Trophoblast cell (in vitro differentiated cells and primary cell): ENCODE measurements at places on chromosomes 1 and 21.

DNA sequence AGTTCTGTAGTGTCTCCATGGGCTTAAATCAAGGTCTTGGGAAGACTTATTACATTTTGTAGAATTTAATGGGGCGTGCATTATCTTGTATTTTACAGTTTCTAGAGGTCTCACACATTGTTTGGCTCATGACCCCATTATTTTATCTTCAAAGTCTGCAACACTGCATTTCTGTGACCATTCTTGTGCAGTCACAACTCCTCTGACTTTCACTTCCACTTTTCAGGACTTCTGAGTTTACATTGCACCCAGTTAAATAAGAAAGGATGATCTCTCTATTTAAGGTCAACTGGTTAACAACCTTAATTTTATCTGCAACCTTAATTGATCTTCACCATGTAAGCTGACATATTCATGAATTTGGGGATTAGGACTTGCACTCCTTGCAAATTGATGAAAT is 1186.6 kb downstream of the MRPL39 start:
- H3K27me3 ChIP-seq: no peaks in the 10 kb centered on the region
- no peak overlapping the region for H3K27ac ChIP-seq
- H3K4me3 ChIP-seq: no peak overlapping the region
- H3K36me3 ChIP-seq: no peaks in the 10 kb centered on the region
- H3K4me1 ChIP-seq: no peaks in the 10 kb centered on the region
- no peak for DNase-seq

GRCh38 chr1:166120281-166120680 is 46.5 kb downstream of the FAM78B start:
- no peaks in the 10 kb centered on the region for H3K36me3 ChIP-seq
- no peaks in the 10 kb centered on the region for H3K4me1 ChIP-seq
- H3K27me3 ChIP-seq: no peaks in the 10 kb centered on the region
- H3K4me3 ChIP-seq: no peak overlapping the region
- DNase-seq: no peak
- no peak overlapping the region for H3K27ac ChIP-seq

DNA sequence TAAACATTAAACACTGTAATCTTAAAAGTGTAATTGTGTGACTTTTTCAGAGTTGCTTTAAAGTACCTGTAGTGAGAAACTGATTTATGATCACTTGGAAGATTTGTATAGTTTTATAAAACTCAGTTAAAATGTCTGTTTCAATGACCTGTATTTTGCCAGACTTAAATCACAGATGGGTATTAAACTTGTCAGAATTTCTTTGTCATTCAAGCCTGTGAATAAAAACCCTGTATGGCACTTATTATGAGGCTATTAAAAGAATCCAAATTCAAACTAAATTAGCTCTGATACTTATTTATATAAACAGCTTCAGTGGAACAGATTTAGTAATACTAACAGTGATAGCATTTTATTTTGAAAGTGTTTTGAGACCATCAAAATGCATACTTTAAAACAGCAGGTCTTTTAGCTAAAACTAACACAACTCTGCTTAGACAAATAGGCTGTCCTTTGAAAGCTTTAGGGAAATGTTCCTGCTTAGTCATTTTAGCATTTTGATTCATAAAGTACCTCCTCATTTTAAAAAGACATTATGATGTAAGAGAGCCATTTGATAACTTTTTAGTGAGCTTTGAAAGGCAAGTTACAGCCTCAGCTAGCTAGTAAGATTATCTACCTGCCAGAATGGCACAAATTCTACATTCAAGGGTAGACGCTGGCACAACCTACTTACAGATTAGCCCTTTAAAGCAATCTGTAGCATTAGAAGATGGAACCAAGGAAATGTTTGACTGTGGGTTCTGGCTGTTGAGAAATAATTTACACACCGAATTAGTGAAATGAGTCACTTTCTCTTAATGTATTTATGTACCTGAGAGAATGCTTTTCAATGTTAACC is 9.4 kb downstream of the SOD1 start:
- no peak for DNase-seq
- no peaks in the 10 kb centered on the region for H3K4me1 ChIP-seq
- H3K27me3 ChIP-seq: no peaks in the 10 kb centered on the region
- H3K4me3 ChIP-seq: no peak overlapping the region

DNA sequence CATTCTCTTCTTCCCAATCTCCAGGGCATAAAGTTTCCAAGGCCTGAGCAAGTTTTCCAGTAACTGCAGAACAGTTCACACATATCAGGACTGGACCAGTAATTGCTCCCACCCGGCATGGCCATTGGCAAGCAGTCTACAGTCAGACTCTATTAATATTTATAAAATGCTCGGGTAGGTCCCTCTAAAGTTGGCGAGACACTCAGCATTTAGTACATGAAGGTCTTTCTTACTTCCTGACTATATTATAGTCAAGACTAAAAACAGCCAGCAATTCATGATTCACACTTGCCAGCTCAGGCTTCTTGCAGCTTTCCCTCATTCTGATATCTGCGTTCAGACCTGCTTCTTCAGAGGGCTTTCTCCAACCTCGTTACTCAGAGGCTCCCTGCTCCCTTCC is 25.4 kb downstream of the GADD45A start:
- DNase-seq: no peak
- peaks cover 2% of the 10 kb centered on the region for H3K36me3 ChIP-seq
- H3K4me1 ChIP-seq: no peaks in the 10 kb centered on the region
- H3K27me3 ChIP-seq: no peaks in the 10 kb centered on the region
- H3K4me3 ChIP-seq: no peak overlapping the region

GRCh38 chr1:3018051-3018471 is 3.2 kb upstream of the ACTRT2 start:
- no peaks in the 10 kb centered on the region for H3K27me3 ChIP-seq
- no peaks in the 10 kb centered on the region for H3K36me3 ChIP-seq
- no peaks in the 10 kb centered on the region for H3K4me1 ChIP-seq

GRCh38 chr1:168636642-168637111 is 60.3 kb downstream of the XCL1 start:
- no peak for DNase-seq
- H3K4me1 ChIP-seq: peaks cover under 1% of the 10 kb centered on the region
- no peaks in the 10 kb centered on the region for H3K36me3 ChIP-seq
- no peaks in the 10 kb centered on the region for H3K27me3 ChIP-seq
- H3K27ac ChIP-seq: no peak overlapping the region

GRCh38 chr1:1058921-1059493 is 15.1 kb downstream of the RNF223 start:
- peaks cover 10% of the 10 kb centered on the region for H3K27me3 ChIP-seq

GRCh38 chr1:242525360-242525722 is 844 bp upstream of the PLD5 start:
- H3K4me3 ChIP-seq: peak overlapping the region; percentile 85
- H3K36me3 ChIP-seq: peaks cover 2% of the 10 kb centered on the region
- DNase-seq: peak; percentile 71
- no peak overlapping the region for H3K27ac ChIP-seq
- peaks cover 5% of the 10 kb centered on the region for H3K27me3 ChIP-seq

DNA sequence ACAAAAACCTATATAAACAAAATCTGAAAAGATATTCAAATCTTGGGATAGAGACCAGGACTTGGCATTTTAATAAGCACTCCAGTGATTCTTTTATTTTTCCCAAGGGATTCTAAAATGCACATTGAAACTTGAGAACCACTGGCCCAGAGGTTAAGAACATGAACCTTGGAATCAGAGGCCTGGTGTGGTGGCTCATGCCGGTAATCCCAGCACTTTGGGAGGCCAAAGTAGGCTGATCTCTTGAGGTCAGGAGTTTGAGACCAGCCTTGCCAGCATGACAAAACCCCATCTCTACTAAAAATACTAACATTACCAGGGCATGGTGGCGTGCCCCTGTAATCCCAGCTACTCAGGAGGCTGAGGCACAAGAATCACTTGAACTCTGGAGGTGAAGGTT is 12.9 kb upstream of the CEP85 start:
- H3K4me3 ChIP-seq: no peak overlapping the region
- no peaks in the 10 kb centered on the region for H3K27me3 ChIP-seq
- no peak overlapping the region for H3K27ac ChIP-seq
- H3K4me1 ChIP-seq: peaks cover 9% of the 10 kb centered on the region

DNA sequence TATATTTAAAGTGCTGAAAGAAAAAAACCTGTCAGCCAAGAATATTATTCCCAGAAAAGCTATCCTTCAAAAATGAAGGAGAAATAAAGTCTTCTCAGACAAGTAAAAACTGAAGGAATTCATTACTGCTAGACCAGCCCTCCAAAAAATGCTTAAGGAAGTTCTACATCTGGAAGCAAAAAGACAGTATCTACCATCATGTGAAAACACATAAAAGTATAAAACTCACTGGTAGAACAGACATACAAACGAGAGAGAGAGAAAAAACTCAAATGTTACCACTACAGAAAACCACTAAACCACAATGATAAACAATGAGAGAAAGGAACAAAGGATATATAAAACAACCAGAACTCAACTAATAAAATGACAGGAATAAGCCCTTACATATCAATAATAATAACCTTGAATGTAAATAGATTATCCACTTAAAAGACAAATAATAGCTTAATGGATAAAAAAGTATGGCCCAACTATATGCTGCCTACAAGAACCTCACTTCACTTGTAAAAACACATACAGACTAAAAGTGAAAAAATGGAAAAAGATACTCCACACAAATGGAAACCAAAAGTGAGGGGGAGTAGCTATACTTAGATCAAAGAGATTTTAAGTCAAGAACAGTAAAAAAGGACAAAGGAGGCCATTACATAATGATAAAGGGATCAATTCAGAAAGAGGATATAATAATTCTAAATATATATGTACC is 22.0 kb downstream of the NSL1 start:
- no peak for DNase-seq
- H3K27ac ChIP-seq: no peak overlapping the region
- H3K4me3 ChIP-seq: no peak overlapping the region
- no peaks in the 10 kb centered on the region for H3K36me3 ChIP-seq

DNA sequence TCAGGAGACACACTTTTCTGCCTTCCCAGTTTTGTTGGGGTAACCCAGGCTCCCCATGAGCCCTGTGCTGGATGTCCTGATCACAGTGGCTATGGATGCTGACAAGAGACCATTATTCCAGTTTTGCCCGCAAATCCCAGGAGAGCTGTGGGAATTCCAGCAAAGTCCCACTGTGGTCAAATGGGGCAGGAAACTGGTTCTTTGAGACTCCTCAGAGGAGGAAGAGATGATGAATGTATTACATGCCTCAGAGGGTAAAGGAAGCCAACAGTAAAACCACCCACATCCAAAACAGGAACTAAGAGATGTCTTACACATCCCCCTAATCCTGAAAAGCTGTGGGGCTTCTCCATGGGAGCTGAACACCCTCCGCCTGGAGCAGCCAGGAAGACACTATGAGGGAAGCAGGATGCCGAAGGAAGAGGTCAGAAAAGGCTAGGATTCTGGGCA is 12.8 kb upstream of the MPZL1 start:
- no peak overlapping the region for H3K27ac ChIP-seq
- no peaks in the 10 kb centered on the region for H3K36me3 ChIP-seq
- H3K4me3 ChIP-seq: no peak overlapping the region
- no peak for DNase-seq
- peaks cover 9% of the 10 kb centered on the region for H3K4me1 ChIP-seq
- no peaks in the 10 kb centered on the region for H3K27me3 ChIP-seq

DNA sequence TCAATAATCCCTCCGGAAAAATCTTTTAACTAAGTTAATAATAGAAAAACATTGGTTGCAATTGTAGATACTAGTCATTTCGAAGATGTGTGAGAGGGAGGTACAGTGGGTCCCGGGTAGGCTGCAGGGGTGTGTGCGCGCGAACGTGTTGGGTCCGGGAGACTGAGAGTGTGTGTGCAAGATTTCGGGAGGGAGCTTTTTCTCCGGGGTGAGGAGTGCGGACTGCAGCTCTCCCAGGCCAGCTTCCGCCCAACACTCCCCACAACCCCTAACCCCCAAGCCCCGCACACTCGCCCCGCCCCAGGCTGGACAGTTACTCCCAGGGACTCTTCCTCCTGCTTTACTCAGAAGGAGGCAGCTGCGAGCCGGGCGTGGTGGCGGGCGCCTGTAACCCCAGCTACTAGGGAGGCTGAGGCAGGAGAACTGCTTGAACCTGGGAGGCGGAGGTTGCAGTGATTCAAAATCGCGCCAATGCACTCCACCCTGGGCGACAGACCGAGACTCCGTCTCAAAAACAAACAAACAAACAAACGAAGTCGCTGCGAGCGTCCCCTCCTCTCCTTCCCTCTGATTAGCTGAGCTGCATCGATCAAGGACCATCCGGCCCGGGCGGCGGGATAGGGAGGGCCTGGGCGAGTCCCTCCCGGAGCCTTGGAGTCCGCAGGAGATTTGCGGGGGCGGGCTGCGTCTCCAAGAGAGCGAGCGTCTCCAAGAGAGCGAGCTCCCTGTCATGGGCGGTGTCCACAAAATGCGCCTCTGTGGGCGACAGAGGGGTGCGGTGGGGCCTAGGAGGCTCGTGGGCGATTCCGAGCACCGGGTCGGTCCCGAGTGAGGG is 28.3 kb upstream of the PPM1J start:
- peak overlapping the region; percentile 25 for H3K4me3 ChIP-seq
- peaks cover 7% of the 10 kb centered on the region for H3K27me3 ChIP-seq
- no peaks in the 10 kb centered on the region for H3K36me3 ChIP-seq
- H3K27ac ChIP-seq: no peak overlapping the region
- no peak for DNase-seq

DNA sequence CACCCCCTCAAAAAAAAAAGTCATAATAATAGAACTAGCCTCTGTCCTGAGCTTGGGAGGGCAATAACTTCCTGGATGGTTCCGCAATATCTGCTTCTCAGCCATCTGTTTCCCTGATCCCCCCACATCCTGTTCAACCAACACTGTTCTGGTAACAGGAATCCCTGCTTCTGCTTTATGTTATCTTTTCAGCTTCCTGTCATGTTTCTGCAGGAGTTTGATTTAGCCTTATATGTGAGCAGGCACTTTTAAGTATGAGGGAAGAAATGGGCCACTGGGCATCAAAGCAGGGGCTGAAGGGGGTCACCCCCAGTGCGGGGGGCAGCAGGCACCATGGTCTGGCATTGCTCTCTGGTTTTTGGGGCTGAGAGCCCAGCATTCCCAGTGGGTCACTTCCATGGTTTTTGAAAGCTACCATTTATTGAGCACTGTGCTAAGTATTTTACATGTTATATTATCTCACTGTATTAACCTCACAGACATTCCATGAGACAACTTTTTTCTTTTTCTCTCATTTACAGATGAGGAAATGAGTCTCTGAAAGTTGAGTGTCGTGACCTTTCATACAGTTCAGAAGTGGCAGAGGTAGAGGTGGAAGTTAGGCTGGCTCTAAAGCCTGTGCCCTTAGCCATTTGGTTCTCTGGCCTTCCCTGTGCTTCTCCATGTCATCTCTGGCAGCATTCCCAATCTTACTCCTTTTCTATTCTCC is 61.9 kb downstream of the DNTTIP2 start:
- H3K4me3 ChIP-seq: no peak overlapping the region
- H3K27me3 ChIP-seq: no peaks in the 10 kb centered on the region
- DNase-seq: no peak
- H3K27ac ChIP-seq: peak overlapping the region; percentile 86
- peaks cover 21% of the 10 kb centered on the region for H3K4me1 ChIP-seq
- H3K36me3 ChIP-seq: no peaks in the 10 kb centered on the region

DNA sequence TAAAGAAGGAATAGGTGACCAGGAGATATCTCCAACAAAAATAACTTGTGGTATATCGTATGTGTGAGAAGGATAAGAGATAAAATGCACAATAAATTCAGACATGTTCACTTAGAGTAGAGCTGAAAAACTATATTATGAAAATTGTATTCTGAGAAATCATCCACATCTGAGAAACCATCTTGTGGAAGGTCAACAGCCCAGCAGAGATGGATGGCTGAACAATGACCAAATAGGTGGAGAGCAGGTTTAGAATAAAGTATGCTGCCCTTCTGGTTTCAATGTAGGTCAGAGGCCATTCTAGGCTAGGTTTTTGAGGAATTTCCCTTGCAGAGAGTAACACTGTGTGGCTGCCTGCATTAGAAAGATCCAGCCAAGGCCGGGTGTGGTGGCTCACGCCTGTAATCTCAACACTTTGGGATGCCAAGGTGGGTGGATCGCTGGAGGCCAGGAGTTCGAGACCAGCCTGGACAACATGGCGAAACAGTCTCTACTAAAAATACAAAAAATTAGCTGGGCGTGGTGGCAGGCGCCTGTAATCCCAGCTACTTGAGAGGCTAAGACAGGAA is 8.8 kb upstream of the UAP1 start:
- peaks cover 4% of the 10 kb centered on the region for H3K4me1 ChIP-seq
- peak; percentile 98 for DNase-seq
